Left lung (tissue), 14 donors: ENCODE measurements at places on chromosomes 5 and 9.

GRCh38 chr5:134003817-134004625 lies 754 bp downstream of the VDAC1 start:
- DNase-seq = peak; percentile 40

- no peak for DNase-seq
Observed at GRCh38 chr5:157247267-157247666, 18.7 kb upstream of the CYFIP2 start.

- no peak for DNase-seq
Observed at GRCh38 chr9:4591123-4591500, 71.0 kb upstream of the PLPP6 start.

- no peak for DNase-seq
Observed at GRCh38 chr5:156147261-156147943, 179.6 kb upstream of the SGCD start.

GRCh38 chr5:132420706-132421272 lies 51.3 kb downstream of the SLC22A5 start:
- no peak for DNase-seq

DNA sequence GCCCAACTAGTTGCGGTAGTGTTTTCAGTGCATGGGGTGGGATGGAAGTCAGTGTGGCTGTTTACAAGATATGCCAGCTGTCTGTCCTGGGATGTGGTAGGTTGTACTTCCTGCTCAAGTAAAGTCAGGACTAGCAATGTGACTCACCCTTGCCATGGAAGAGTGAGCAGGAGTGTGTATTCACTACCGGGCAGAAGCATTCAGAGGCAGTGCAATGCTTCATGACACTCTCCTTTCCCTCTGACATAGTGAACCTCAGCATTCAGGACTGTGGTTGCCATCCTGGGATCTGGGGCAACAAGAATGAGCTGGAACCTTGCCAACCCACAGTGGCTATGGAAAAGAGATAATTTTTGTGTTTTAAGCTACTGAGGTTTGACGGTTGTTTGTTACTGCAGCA lies 68.9 kb downstream of the BOD1 start:
- DNase-seq = no peak

GRCh38 chr5:35205606-35206005 lies 24.7 kb downstream of the PRLR start:
- DNase-seq = no peak

- no peak for DNase-seq
Observed at GRCh38 chr5:68077349-68077894, 138.1 kb upstream of the PIK3R1 start.

- DNase-seq = peak; percentile 35
Observed at GRCh38 chr5:173472164-173472563, 143.9 kb upstream of the STC2 start.

DNA sequence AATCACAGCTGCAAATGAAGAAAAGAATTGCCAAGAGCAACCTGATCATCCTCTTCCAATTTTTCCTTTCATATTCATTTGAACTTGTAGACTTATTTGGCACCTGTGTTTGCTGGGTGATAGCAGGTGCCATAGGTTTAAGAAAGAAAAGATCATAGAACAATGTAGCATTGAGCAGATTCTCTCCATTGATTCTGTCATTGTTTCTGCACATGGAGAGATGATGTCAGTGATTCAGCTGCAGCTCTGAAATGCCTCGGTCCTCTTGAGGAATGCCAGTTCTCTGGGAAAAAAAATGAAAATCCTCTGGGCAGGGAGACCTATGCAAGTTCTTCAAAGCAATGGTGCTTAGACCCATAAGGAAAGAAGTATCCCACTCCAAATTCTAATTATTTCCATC lies 418.1 kb upstream of the KLF4 start:
- DNase-seq = no peak

DNA sequence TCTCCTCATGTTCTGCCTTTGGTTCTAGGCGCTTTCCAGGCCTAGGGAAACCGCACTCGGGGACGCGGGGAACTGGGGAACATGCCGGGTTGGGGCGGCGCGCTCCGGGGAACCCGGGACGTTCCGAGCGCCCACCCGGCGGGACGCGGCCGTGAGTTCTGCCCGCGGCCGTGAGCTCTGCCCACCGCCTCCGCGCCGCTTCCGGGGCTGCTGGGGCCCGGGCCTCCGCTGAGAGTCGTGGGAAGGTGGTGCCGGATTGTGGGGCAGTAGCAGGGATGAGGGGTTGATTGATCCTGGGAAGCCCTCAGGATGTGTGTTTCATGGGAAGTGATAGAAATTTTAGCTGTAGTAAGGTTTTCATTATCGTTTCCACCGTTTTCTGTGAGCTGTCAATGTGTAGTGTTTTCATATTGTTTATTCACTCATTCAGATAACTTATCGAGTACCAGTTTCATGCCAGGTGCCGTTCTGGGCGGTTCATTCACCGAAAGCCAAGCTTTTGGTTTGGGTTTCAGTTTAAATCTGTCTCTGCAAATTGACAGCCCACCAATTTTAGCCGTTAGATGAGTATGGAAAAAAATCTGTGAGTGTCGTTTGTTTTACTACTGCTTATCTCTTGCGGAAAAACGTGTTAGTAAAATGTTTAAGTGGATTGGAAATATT lies 657 bp downstream of the MTRR start:
- no peak for DNase-seq

DNA sequence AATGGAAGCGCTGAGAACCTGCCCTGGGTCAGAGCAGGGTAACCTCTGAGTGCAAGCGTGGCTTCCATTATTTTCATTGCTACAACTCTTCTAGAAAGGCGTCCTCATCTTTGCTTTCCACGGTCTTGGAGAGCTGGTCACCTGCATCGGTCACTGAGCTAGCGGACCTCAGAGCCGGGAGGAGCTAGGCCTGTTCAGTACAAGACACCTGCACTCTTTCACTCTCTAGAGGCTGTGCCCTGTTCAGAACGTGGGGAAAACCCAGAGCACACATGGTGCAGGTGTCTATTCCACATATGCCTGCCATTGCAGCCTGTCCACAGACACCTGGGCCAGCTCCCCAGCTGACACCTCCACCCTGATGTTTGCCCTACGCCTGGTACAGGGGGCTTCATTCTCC lies 147.8 kb upstream of the IRX2 start:
- DNase-seq = no peak

GRCh38 chr5:9686216-9686615 lies 56.1 kb upstream of the TAS2R1 start:
- DNase-seq = no peak

- peak; percentile 90 for DNase-seq
Observed at GRCh38 chr5:69493396-69494133, 975 bp downstream of the OCLN start.

DNA sequence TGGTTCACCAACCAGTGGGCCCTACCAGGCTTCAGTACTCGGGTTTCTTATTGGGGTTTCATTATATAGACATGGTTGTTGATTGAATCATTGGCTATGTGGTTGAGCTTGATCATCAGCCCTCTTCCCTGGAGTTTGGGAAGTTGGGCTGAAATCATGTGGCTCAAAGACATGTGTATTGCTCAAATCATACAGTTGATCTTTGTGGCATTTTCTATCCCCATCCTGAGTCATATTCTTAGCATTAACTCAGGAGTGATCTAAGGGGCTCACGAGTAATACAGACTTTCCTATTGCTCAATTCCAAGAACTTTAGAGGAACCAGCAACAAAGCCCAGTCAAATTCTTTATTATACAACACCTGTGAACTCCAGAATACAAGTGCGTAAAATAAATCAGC lies 66.2 kb downstream of the SMC5 start:
- DNase-seq = no peak

DNA sequence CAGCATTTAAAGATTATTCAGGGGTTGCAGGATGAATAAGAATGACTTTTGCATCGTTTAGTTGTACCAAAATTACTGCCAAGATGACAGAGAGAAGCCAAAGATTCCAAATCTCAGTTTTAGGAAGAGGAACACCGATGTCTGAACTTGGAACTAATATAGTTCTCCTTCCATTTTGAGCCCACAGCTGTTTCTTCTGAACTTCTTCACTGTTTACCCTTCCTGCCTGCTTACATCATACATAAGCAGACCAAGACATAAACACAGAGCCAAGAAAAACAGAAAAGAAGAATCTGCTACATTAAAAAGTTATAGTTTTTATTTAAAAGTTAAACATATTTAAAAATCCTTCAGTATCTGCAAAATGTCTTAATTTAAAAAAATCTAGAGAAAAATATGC lies 146.9 kb upstream of the RAPGEF1 start:
- peak; percentile 47 for DNase-seq

- DNase-seq = no peak
Observed at GRCh38 chr9:83208065-83208850, 145.3 kb upstream of the RASEF start.

DNA sequence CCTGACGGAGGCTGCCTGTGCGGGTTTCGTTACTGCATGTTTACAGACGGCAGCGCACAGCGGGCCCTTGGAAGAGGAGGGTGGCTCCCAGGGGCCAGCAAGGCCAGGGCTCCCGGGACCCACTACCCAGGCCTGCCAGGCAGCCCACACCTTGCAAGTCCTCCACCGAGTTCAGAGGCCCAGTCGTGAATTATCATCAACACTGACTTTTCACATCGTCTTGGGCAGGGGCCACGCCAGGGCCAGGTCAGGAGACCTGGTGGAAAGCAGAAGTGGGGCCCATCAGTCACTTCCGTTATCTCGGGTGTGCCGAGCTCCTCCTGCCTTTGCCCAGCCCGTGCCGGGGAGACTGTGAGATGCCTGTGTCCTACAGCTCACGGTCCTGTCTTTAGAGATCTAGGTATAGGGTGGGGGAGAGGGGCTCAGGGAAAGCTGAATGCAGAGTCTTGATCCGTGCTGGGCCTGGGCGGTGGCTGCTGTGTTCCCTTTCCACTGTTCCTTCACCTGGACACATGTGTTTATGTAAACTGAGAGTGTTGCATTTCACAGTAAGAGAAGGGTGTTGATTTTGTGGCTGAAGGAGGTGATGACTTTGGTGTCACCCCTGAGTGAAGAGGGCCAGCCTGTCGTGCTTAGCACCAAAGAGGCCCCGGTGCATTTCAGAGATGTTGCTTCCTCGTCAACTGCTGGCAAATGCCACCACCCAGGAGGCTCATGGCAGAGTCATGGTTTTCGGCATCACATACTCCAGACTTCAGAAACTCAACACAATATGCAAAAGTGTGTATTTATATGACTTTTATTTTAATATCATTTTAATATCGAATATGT lies 175.2 kb downstream of the GAPVD1 start:
- no peak for DNase-seq

DNA sequence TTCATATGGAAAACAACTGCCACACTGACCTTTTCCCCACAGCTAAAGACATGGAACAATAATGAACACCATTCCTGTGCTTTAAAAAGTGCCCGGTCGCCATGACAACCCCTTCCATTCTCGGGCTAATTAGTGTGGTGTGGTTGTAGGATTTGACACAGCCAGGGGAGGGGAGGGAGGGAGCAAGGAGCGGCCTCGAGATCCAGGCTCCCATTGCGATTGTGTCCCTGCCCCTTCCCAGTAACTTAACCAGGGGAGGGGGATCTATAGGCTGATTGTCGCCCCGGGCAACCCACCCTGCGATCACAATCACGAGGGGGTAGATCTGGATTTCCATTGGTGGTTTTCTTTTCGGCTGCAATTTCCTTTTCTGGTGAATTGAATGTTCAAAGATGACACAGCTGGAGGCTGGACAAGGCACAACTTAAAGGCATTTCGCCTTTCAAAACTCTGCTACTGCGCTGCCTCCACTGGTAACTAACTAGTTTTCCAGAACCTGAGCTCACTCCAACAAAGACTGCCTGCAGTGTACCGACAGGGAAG lies 96.7 kb upstream of the RETREG1 start:
- DNase-seq = no peak

DNA sequence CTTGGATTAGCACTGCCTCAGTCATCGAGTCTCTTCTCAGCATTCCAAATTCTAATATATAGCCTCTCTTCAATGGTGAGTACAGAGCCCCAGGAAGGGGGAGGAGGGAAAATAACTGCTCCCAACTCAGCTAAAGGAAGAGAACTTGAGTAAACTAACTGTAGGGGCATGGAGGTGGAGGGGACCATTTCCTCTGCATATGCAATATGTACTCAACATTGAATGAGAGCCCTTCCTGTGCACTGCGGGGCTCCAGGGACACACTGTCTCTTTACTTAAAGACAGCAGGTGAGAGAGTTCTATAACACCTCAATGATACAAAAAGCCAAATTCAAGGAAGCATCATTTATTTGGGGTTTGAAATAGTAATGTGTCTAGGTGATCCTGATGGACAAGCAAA lies 75.1 kb downstream of the GNAQ start:
- no peak for DNase-seq

DNA sequence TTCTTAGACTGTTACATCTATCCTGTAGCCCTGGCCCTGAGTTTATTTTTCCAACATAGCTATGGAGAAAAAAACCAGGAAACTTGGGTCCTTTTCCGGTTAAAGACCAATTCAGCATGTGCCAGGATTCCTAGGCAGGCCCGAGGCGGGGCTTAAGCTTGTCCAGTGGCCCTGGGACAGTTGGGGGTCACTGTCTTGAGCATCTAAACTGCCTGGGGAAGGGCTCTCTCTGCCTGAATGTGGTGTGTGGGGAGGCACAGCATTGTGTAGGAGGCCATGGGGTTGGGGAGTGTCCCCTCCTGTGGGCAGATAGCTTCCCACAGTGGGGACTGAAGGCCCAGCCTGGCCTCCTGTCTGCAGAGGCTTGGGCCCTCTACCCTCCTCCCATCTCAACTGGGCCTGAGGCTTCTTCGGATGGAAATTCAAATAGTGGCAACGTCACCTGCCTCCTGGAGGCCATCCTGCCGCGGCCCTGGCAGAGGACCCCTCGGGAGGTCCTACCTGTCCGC lies 88.8 kb downstream of the PHF2 start:
- DNase-seq = peak; percentile 26

- no peak for DNase-seq
Observed at GRCh38 chr5:41309275-41309674, 95.9 kb upstream of the C6 start.

GRCh38 chr5:68396722-68397121 lies 181.2 kb downstream of the PIK3R1 start:
- no peak for DNase-seq

DNA sequence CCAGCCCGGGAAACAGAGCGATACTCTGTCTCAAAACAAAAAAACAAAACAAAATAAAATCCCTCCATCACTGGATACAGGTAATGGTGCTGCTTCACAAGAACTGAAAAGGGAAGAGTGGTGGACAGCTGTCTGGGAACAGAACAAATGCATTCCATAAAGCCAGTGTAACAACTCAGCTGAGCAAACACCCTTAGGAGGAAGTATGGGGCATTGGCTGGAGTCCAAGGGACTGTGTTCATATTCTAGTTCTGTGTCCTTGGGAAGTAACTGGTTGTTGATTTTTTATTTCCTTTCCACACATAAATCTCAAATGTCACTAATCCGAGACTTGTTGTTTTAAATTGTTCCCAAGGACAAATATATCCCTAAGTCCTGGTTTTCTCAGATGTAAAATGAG lies 38.3 kb downstream of the HTR1A start:
- peak; percentile 3 for DNase-seq

- no peak for DNase-seq
Observed at GRCh38 chr5:74851684-74852353, 14.4 kb downstream of the FAM169A start.

DNA sequence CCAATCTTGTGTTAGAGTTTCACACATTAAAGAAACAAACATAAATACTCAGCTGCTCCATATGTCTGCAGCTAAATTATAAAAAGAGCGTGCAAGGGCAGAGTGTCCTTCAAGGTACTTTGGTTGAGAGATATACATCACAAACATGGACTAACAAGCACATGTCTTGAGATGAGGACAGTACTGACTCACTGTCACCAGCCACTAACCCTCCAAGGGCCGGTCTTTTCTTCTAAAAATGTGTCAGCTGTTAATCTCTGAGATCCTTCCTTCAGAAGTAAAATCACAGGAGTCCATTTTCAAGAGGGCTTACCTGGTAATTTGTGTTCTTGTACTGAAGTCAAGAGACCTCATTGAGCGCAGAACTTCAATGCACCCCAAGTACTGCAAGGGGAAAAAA lies 66.4 kb downstream of the SHC3 start:
- DNase-seq = no peak
